ENCODE measurements at places on chromosomes 4 and X. TPM values are rescaled to one million over a fixed set of nuclear protein-coding genes. Genes with fewer than 3 reads are reported as not detected.

DNA sequence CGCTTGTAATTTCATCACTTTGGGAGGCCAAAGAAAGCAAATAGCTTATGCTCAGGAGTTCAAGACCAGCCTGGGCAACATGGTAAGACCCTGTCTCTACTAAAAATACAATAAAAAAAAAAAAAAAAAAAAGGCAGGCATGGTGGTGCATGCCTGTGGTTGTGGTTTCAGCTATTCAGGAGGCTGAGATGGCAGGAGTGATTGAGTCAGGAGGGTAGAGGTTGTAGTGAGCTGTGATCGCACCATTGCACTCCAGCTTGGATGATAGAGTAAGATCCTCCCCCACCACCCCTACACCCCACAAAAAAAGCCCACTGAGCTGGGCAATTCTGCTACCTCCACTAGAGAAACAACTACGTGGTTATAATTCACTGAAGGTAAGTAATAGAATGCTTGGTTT, 118.8 kb upstream of the PCDH18 start:
- H3K27ac ChIP-seq: no peak overlapping the region
- DNase-seq: no peak
- no peaks in the 10 kb centered on the region for H3K27me3 ChIP-seq
- no peak overlapping the region for H3K4me3 ChIP-seq

DNA sequence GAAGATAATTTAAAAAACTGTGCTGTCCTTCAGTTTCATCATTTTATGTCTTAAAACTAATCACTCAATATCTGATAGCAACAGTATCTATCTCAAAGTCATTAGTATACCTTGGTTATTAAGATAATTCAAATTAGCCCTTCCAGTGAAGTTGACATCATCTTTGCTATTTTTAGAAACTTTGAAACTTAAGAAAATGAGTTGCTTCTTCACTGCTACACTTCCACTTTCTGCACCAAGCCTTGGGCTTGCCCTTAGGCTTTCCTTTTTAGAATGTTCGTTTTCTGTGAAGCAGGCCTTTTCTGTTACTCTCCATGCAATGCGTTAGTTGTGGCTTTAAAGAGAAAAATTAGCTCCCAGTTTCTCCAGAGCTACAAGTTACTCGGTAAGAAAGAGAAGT, 4.4 kb upstream of the VAMP7 start:
- H3K4me1 ChIP-seq: peaks cover 4% of the 10 kb centered on the region
- no peaks in the 10 kb centered on the region for H3K36me3 ChIP-seq
- peaks cover 13% of the 10 kb centered on the region for H3K27me3 ChIP-seq
- no peak for DNase-seq

- no peak overlapping the region for H3K4me3 ChIP-seq
- H3K36me3 ChIP-seq: no peaks in the 10 kb centered on the region
- no peak overlapping the region for H3K27ac ChIP-seq
Measured at GRCh38 chr4:30495651-30496310, 224.4 kb upstream of the PCDH7 start.

DNA sequence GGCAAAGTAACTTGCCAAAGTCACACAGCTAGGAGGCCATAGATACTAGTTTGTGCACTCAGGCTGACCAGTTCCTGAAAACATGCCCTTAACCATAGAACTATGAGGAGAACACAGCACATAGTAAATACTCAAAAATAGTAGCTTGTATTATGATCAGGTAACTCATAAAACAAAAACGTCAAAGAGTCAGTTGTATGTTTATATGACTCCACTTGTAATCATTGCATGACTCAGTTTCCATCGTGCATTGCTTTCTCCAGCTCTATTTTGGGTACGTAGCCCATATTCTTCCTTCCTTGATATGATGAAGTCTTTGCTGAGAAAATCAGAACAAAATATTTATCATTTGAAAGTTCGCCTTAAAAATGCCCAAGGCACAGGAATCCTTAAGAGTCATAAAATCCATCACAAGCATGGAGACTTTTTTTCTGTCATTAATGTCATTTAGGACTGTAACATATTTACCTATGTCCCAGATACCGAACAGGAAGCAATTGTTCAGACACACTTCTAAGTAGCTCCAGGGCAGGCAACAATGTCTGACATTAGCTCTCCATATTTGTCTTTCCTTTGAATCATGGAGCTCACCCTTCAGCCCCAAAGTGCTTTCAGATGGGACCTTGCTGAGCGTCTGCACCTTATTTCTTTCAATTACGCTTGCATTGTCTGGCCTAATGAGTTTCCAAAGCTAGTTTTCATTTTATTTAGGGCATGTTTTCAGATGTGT, 11.2 kb upstream of the MID1 start:
- H3K36me3 ChIP-seq: no peaks in the 10 kb centered on the region
- peaks cover 2% of the 10 kb centered on the region for H3K27me3 ChIP-seq
- no peaks in the 10 kb centered on the region for H3K4me1 ChIP-seq
- H3K4me3 ChIP-seq: no peak overlapping the region

DNA sequence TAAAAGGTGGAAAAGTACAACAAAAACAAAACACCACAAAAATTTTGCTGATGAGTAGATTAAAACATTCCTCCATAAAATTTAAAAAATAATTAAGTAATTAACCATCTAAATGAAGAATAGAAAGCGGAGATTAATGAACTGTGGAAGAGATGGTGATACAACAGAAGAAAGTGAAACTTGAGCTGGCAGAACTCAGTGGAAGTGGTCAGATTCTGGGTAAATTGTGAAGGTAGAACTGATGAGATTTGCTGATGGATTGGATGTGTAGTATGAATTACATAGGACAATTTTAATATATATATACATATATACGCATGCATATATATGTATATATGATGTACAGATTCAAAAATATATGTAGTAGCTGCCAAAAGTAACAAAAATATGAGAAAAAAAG, 73.9 kb downstream of the AMOT start:
- no peaks in the 10 kb centered on the region for H3K4me1 ChIP-seq
- H3K4me3 ChIP-seq: no peak overlapping the region
- H3K27ac ChIP-seq: no peak overlapping the region
- H3K27me3 ChIP-seq: peaks cover 2% of the 10 kb centered on the region
- no peak for DNase-seq

- peaks cover 11% of the 10 kb centered on the region for H3K4me1 ChIP-seq
- no peak for DNase-seq
- no peak overlapping the region for H3K4me3 ChIP-seq
- H3K36me3 ChIP-seq: peaks cover 6% of the 10 kb centered on the region
Measured at GRCh38 chrX:55011294-55011693, 11.1 kb downstream of the APEX2 start.

- H3K27ac ChIP-seq: no peak overlapping the region
- H3K4me3 ChIP-seq: no peak overlapping the region
- no peaks in the 10 kb centered on the region for H3K36me3 ChIP-seq
- H3K27me3 ChIP-seq: peaks cover 11% of the 10 kb centered on the region
- peaks cover 2% of the 10 kb centered on the region for H3K4me1 ChIP-seq
Measured at GRCh38 chrX:107360788-107361360, 88.6 kb upstream of the FRMPD3 start.

GRCh38 chr4:24224446-24224845, 334.6 kb upstream of the PPARGC1A start:
- H3K36me3 ChIP-seq: no peaks in the 10 kb centered on the region
- H3K27ac ChIP-seq: no peak overlapping the region
- no peaks in the 10 kb centered on the region for H3K4me1 ChIP-seq
- no peaks in the 10 kb centered on the region for H3K27me3 ChIP-seq
- no peak overlapping the region for H3K4me3 ChIP-seq
- no peak for DNase-seq

DNA sequence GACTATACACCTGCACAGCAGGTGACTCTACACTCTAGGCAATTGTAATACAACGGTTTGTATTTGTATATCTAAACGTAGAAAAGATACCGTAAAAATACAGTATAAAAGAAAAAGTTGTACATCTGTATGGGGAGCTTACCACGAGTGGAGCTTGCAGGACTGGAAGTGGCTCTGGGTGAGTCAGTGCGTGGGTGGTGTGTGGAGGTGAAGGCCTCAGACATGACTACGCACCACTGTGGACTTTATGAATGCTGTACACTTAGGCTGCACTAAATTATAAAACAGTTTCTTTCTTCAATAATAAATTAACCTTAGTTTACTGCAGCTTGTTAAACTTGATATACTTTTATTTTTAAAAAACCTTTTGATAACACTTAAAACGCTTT, 85.0 kb upstream of the FAT1 start:
- no peak overlapping the region for H3K27ac ChIP-seq
- no peaks in the 10 kb centered on the region for H3K36me3 ChIP-seq
- no peak for DNase-seq
- no peak overlapping the region for H3K4me3 ChIP-seq

DNA sequence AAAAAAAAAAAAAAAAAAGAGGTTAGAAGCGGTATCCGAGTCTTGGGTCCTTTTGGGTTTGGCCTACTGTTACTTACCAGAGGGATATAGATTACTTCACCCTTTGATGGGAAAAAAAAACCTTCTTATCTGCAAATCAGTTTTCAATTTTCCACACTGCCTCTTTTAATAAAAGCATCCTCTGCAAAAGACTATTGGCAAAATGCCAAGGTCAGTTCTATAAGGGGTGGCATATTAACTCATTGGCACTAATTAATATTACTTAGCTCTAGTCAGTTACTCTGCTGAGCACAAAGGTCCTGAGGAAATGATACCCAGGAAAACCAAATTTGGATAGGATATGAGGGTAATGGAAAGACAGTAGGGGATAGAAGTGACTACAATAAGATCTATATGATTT, 44.3 kb upstream of the MTMR8 start:
- no peak overlapping the region for H3K27ac ChIP-seq
- no peak for DNase-seq
- no peaks in the 10 kb centered on the region for H3K27me3 ChIP-seq
- no peaks in the 10 kb centered on the region for H3K36me3 ChIP-seq
- no peaks in the 10 kb centered on the region for H3K4me1 ChIP-seq

- peaks cover 10% of the 10 kb centered on the region for H3K36me3 ChIP-seq
- no peaks in the 10 kb centered on the region for H3K27me3 ChIP-seq
- H3K27ac ChIP-seq: no peak overlapping the region
Measured at GRCh38 chr4:121686255-121686654, 10.5 kb downstream of the ANXA5 start.

GRCh38 chr4:102761296-102761701, 531 bp upstream of the MANBA start:
- H3K27ac ChIP-seq: peak overlapping the region; percentile 87
- H3K4me1 ChIP-seq: peaks cover 32% of the 10 kb centered on the region
- peak overlapping the region; percentile 96 for H3K4me3 ChIP-seq
- DNase-seq: no peak
- H3K27me3 ChIP-seq: no peaks in the 10 kb centered on the region

DNA sequence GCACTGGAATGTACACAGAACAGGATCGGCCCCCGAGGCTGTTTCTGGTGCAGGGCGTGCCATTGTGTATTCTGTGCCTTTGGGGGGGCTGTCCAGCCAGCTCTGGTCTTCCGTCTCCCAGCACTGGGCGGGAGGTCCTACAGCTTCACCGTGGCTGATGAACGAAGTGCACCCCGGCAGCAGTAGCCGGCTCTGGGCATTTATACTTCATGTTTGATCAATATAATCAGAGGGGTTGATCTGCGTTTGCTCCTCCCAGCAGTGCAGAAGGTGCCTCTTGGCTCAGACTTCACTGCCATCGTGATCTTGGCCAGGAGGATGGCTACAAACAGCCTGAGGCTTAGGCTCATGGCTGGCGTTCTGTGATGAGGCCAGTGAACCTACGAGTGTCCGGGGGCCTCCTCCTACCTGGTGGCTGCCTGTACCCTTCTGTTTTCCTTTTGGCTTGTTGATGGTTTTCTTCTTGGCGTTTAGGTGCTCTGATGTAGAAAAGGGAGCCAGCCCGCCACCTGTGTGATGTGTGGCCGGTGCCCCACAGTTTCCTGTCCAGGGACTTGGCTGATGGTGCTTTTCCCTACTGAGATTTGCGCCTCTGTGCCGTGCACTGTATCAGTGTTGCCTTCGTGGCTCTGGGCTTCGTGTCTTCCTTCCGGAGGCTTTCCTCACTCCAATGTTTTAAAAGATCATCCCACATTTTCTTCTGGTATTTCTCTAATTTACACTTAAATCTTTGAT, 31.2 kb upstream of the HGFAC start:
- no peak overlapping the region for H3K4me3 ChIP-seq
- no peaks in the 10 kb centered on the region for H3K27me3 ChIP-seq
- no peak for DNase-seq

- DNase-seq: no peak
- no peak overlapping the region for H3K4me3 ChIP-seq
- H3K4me1 ChIP-seq: no peaks in the 10 kb centered on the region
Measured at GRCh38 chr4:158234671-158235070, 24.4 kb downstream of the TMEM144 start.

- no peaks in the 10 kb centered on the region for H3K36me3 ChIP-seq
- H3K4me1 ChIP-seq: peaks cover 2% of the 10 kb centered on the region
- DNase-seq: no peak
- H3K4me3 ChIP-seq: peak overlapping the region; percentile 7
- H3K27me3 ChIP-seq: peaks cover 4% of the 10 kb centered on the region
Measured at GRCh38 chr4:165426331-165426730, 47.5 kb downstream of the CPE start.

GRCh38 chr4:110854021-110854678, 231.3 kb upstream of the PITX2 start:
- H3K4me1 ChIP-seq: no peaks in the 10 kb centered on the region
- no peak for DNase-seq
- no peak overlapping the region for H3K4me3 ChIP-seq
- no peaks in the 10 kb centered on the region for H3K36me3 ChIP-seq
- H3K27me3 ChIP-seq: no peaks in the 10 kb centered on the region

GRCh38 chrX:18354369-18355223, at the start of gene SCML2:
Gene SCML2 (minus strand): TSS chrX:18354688. CDS start chrX:18334071, 20,617 bp downstream.
- H3K36me3 ChIP-seq: no peaks in the 10 kb centered on the region
- DNase-seq: peak; percentile 52
- no peak within 1 kb of the TSS for H3K27ac ChIP-seq
- peak within 1 kb of the TSS; percentile 74 for H3K4me3 ChIP-seq

DNA sequence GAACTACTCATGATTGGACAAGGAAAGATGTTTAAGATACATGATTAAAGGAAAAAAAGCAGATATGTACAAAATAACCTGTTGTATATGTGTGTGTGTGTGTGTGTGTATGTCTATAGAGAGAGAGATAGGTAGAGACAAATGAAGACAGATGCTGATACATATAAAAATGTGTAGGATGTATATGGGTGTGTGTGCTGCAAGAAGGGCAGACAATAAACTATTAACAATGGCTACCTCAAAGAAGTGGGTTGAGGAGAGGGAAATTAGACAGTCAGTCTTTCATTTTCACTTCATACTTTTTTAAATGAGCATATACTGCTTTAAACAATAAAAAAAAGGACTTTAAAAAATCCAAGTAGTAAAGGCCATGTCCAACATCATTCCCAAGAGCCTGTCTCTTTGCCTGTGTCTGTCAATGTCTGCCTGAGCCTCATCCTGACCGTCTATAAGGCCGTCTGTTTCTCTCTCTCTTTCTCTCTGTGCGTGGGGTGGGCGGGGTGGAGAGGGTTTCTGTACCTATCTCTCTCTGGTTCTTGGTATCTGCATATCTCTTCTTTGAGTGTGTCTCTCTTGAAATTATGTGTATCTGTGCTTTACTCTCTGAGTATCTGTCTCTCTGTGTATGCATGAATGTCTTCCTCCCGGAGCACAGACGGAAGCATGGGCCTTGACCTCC, 62.8 kb downstream of the LRBA start:
- no peak for DNase-seq
- H3K4me1 ChIP-seq: peaks cover 8% of the 10 kb centered on the region
- H3K27ac ChIP-seq: no peak overlapping the region
- peaks cover 28% of the 10 kb centered on the region for H3K36me3 ChIP-seq
- H3K27me3 ChIP-seq: no peaks in the 10 kb centered on the region

PCDH18 gene
- not detected for total RNA-seq

UGT2B17 gene
- not detected for total RNA-seq

FREM3 gene
- not detected for total RNA-seq

KLB gene
- not detected for total RNA-seq

CCSER1 gene
- total RNA-seq: 0.64 TPM

FAM9C gene
- not detected for total RNA-seq

CSAG2 gene
- 0.61 TPM for total RNA-seq

LRAT gene
- not detected for total RNA-seq

SHISA3 gene
- total RNA-seq: 0.85 TPM

AKAP14 gene
- not detected for total RNA-seq

POF1B gene
- total RNA-seq: 0.11 TPM

ATP1B4 gene
- total RNA-seq: not detected

SMIM10L2A gene
- total RNA-seq: 1.8 TPM

ARHGAP4 gene
- total RNA-seq: 341 TPM

FAM50A gene
- total RNA-seq: 70.3 TPM
